ENCODE measurements at places on chromosomes 6 and 20. TPM values are rescaled to one million over a fixed set of nuclear protein-coding genes. Genes with fewer than 3 reads are reported as not detected.
A peak's percentile ranks its signal among the peaks of the same experiment; 100 is the strongest.

KIAA0408 gene
- polyA plus RNA-seq = 15.4 TPM

SLC44A4 gene
- 0.23 TPM for polyA plus RNA-seq

DNA sequence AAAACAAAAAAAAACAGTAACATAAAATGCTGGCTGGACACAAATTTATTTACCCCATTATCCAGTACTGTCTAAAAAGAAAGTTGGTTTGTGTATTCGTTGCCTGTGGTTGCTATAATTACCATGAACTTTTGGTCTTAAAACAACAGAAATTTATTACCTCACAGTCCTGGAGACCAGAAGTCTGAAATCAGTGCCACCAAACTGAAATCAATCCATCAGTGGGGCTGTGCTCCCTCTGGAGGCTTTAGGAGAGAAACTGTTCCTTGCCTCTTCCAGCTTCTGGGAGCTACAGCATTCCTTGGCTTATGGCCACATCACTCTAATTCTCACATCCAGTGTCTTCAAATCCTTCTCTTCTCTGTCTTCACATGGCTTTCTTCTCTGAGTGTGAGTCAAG lies 79.4 kb downstream of the SNX5 start:
- no peak for DNase-seq

DNA sequence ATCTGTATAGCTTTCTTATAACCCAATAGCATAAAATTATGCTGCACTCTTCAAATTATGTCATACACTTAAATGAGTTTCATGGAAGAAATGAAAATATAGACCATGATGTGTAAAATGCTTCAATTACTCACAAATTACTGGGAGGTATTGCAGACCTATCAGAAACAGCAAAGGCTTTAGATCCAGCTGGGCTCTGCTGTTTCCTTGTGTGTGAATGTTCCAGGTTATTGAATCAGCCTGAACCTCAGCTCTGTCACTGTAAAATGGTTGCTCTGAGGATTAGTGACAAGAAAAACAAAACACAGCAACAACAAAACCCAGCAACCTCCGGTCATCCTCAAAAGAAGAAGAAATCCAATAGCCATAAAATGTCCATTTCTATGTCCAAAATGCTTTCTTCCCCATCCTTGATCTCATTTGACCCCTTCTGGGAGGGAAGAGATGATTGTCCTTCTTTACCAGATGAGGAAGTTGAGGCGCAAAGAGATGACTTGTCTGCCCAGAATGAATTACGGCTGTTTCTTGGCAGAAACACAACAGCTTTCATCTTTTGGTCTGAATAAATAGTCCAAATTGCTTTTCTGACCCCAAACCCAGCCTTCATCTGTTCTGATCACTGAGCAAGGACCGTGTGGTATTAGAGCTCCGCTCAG lies 42.2 kb upstream of the TGM6 start:
- DNase-seq = no peak

DNA sequence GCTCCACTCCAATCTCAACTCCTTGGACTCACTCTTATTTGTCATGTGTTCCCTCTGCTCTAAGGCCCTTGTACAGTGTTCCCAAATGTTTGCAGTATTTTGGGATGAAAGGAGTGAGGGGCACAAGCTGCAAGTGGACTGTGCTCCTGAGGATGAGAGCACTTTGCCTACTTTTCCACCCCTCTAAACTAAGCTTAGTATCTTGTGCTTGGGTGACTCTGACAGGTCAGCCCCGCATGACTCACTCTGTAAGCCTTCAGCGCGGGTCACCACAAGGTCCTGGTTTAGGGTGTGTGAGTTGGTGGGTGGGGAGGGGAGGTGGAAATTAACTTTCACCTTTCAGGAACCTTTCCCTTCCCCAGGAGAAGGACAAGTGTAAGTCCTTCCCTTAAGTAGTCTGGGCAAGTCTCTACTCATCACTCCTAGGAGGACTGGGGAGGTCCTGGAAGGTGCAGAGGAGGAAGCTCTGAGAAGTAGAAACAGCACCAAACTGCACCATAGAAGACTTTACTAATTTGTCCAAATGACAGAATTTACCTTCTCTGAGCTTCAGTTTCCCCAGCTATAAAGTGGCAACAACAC lies 68.8 kb upstream of the EPB41L1 start:
- DNase-seq = no peak

PDYN gene
- polyA plus RNA-seq = not detected

DNA sequence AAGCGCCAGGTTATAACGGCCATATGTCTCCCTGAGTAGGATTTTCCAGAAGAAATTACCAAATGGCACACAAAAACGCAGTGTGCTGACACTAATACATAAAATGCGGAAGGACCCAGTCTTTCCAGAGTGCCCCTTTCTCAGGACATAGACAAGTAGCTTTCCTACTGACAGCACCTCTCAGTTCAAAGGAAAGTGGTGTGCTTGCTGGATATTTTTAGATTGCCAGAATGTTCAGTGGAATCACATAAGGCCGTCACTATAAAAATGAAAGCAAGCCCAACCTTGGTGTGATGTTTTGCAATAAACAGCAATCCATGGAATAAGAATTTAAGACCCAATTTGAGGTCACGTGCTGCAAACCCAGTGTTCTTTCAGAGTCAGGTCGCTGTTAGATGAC lies 135.5 kb upstream of the AGPAT4 start:
- DNase-seq = no peak

GRCh38 chr20:828987-829386 lies 4.5 kb upstream of the FAM110A start:
- no peak for DNase-seq

DNMT3B gene
- 5.0 TPM for polyA plus RNA-seq

DNA sequence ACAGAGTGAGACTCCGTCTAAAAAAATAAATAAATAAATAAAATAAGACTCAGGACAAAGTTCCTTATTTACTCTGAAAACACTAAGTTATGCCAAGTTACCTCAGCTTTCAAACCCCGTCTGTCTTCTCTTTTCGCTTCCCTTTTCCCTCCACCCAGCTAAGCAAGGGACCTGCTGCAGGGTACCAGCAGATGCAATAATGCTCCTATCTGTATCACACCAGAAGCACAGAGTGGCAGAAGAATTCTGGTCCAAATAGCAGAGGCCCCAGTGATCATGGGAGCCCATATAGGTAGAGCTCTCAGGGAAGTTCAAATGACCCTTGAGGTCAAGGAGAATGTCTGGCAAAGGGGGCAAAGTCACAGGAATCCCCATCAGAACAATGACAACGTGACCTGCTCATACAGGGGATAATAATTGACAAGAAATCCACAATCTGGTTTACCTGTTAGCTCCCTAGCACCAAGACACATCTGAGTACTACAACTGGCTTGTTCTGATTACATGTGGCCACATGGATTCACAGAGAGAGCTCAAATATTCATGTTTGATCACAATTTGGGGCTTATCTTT lies 8.7 kb downstream of the GCM1 start:
- DNase-seq = no peak

- no peak for DNase-seq
These were observed 89.9 kb upstream of the ECI2 start for GRCh38 chr6:4225161-4225872.

DNA sequence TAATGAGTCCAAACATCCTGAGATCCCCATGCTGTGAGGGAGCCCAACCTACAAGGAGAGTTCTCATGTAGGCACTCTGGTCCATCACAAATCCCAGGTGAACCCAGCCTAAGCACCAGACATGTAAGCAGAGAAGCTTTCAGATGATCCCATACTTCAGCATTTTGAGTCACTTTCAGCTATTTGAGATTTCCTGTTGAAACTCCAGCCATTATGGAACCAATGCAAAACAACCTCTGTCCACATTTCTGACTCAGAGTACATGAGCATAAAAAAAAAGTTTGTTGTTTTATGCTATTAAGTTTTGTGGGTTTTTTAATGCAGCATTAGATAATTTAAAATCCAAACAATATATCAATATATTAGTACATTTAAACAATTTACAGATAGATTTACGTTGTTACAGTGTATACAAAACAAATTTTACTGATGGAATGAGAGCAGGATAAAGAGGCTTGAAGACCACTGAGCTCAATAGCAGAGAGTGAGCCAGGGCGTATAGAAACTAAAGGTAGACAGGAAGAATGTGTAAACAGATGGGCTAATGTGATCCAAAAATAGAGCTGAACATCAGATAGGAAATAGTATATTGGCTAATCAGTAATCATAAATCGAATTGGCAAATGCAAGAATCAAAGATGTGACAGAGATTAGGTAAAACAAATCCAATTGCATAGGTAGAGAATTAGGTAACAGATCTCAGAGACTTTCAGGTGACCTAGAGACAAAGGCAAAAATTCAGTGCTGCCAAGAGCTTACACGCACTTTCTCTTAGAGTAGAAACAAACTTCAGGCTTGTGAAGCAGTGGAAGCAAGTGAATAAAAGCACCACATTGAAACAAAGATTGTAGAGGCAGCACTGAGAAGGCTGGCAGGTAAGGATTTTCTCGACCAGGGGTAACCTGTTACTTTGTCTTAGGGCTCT lies 36.2 kb upstream of the PLCB1 start:
- no peak for DNase-seq

- DNase-seq = no peak
These were observed 440.4 kb downstream of the BTBD3 start for GRCh38 chr20:12358006-12358654.

TUBB2B gene
- polyA plus RNA-seq = 57.5 TPM

PRR18 gene
- 1.4 TPM for polyA plus RNA-seq

DNA sequence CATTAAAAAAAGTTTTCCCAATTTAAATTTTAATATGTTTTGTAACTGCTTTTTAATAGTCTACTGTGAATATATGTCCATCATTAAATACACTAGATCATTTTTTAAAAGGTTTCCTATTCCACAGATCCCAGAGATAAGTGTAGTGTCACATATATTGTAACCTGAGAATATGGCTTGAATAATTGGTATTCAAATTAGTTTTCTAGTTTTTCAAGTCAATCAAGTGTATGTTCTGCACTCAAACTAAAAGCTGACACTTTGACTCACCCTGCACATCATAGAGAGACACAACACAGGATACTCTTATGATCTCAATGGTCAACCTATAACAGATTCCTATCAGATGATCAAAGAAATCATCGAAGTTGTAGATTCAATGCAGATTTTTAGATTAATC lies 49.1 kb downstream of the ZHX3 start:
- no peak for DNase-seq

- DNase-seq = no peak
These were observed 1.4 kb downstream of the CLIC1 start for GRCh38 chr6:31734821-31735406.

- DNase-seq = peak; percentile 69
These were observed 155.1 kb upstream of the MLIP start for GRCh38 chr6:53956068-53956711.

- DNase-seq = no peak
These were observed 52.9 kb upstream of the PLCB4 start for GRCh38 chr20:9015984-9016324.

LY6G6C gene
- polyA plus RNA-seq = 0.28 TPM

- no peak for DNase-seq
These were observed 75.8 kb downstream of the TMEM170B start for GRCh38 chr6:11613336-11613735.

DNA sequence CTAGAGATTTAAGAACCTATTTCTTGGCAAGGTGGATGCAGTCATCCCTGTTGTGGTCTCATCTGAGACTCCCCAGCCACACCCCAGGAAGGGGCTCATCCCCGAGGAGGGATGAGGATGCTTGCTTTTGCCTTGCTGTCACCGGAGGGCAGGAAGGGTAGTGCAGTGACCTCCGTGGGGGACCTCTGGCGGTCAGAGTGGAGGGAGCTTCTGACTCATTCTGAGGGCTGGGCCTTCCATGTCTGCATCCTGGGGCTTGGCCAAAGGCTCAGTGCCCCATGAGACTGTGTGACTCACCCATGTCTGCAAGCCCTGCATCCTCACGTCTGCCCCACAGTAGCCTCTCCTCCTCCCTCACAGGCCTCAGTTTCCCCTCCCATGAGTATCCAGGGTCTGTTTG lies 38.7 kb downstream of the UQCC2 start:
- peak; percentile 63 for DNase-seq

DNA sequence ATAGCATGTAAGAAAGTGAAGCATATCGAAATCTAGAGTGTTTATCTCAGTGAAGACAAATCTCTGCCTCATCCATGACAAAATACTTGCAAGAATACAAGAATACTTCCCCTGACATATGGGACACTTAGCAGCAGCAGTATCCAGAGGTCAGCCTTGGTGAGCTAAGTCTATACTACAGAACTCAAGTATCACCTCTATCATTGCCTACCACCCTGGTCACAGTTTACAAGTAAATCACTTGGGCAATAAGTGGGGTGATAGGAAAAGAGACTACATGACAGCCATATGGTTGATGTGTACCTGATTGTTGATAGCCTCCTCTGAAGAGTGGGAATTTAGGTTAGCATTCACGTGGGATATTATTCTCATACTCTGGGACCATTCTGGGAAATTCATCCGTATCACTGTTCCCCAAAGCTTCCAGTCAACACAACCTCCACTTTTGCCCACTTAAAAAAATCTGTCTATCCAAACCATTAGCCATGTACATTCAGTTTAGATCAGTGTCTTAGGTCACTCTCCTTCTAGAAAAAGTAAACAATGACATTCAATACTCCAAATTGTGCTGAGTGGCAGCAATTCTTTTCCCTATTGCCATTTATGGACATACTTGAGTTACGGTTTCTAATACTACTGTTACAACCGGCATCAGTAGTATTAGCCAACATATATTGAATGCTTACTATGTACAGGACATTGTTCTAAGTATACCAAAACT lies 118.2 kb upstream of the PRSS16 start:
- DNase-seq = no peak

HLA-DRA gene
- polyA plus RNA-seq = 57.8 TPM

TSPO2 gene
- polyA plus RNA-seq = 0.93 TPM

GRCh38 chr20:63860325-63861051 lies 810 bp upstream of the ABHD16B start:
- DNase-seq = no peak

GRCh38 chr6:106961801-106962200 lies 12.7 kb downstream of the CD24 start:
- no peak for DNase-seq

ZSCAN12 gene
- polyA plus RNA-seq = 6.1 TPM

DNA sequence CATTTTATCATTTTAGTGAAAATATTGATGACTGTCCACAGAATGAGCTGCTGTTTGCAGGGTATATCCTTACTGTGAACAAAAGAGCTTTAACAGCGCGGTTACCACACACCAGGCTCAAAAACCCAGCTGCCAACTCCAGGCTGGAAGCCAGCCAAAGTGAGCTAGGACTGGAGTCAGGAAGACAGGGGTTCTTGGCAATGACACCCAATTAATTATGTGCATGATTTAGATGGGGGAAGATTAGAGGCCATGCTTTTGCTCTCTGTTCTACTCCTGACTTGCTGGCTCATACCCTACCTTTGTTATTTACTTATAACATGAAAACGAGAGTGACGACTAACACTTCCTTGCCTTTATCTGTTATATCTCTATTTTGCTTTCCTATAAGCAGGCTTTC lies 128.9 kb upstream of the SHLD1 start:
- no peak for DNase-seq

DNA sequence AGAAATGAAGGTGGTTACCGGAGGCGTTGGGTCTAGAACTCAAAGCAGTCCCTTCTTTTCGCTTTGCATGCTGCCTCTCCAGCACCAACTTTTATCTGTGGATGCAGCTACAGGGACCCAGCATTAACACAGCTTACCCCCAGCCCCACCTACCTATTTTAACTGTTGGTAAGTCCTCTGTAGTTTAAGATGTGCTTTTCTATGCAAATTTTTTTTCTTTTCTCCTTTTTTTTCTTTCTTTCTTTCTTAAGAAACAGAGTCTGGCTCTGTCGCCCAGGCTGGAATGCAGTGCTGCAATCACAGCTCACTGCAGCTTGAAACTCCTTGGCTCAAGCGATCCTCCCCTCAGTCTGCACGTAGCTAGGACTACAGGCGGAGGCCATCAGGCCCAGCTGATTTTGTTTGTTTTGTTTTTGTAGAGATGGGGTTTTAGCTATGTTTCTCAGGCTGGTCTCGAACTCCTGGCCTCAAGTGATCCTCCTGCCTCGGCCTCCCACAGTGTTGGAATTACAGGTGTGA lies 6.5 kb upstream of the USP45 start:
- peak; percentile 15 for DNase-seq
